ENCODE measurements at places on chromosomes 1 and 21. TPM values are rescaled to one million over a fixed set of nuclear protein-coding genes. Genes with fewer than 3 reads are reported as not detected.

DNA sequence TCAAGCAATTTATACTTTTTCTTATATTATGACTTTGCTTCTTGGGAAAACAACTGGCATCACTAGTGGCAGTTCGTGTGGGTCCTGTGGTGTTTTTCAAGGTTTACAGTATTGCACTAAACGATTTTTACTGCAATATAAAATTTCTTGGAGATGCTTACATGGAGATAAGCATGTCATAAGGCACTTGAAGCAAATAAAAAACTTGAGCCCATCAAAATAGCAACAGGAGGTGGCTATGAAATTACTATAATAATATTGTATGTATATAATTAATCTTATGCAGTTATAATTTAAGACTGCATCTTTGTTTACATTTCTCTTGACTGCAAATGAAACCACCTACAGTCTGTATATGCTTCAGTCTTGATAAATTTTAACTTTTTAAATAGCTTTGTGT lies 29.3 kb upstream of the CHAF1B start:
- no peaks in the 10 kb centered on the region for H3K27me3 ChIP-seq
- DNase-seq, result no peak
- no peak overlapping the region for H3K4me3 ChIP-seq
- peaks cover 7% of the 10 kb centered on the region for H3K4me1 ChIP-seq
- no peak overlapping the region for H3K27ac ChIP-seq

GRCh38 chr1:218384581-218384993 lies 39.5 kb downstream of the TGFB2 start:
- peak; percentile 35 for DNase-seq
- H3K4me3 ChIP-seq, result no peak overlapping the region
- H3K4me1 ChIP-seq, result peaks cover 47% of the 10 kb centered on the region
- no peak overlapping the region for H3K27ac ChIP-seq
- no peaks in the 10 kb centered on the region for H3K36me3 ChIP-seq

GRCh38 chr1:65992831-65993271 lies 200.2 kb downstream of the PDE4B start:
- no peak for DNase-seq
- H3K36me3 ChIP-seq, result no peaks in the 10 kb centered on the region
- H3K4me1 ChIP-seq, result no peaks in the 10 kb centered on the region
- H3K27ac ChIP-seq, result no peak overlapping the region

PDXK gene
- 157 TPM for total RNA-seq

SEMA6C gene
- total RNA-seq, result 1.3 TPM

KCNJ9 gene
- not detected for total RNA-seq

All from HFFc6 (cell line).